ENCODE measurements at places on chromosomes 7 and 10. TPM values are rescaled to one million over a fixed set of nuclear protein-coding genes. Genes with fewer than 3 reads are reported as not detected.

- H3K4me3 ChIP-seq = no peak overlapping the region
- peaks cover 63% of the 10 kb centered on the region for H3K27me3 ChIP-seq
- H3K27ac ChIP-seq = no peak overlapping the region
- H3K4me1 ChIP-seq = no peaks in the 10 kb centered on the region
Observed at GRCh38 chr10:70920519-70920918, 32.2 kb upstream of the PCBD1 start.

GRCh38 chr10:15439341-15439842 lies 68.3 kb upstream of the FAM171A1 start:
- H3K36me3 ChIP-seq = no peaks in the 10 kb centered on the region
- H3K27me3 ChIP-seq = peaks cover 10% of the 10 kb centered on the region
- H3K4me3 ChIP-seq = peak overlapping the region; percentile 66
- peaks cover 23% of the 10 kb centered on the region for H3K4me1 ChIP-seq

DNA sequence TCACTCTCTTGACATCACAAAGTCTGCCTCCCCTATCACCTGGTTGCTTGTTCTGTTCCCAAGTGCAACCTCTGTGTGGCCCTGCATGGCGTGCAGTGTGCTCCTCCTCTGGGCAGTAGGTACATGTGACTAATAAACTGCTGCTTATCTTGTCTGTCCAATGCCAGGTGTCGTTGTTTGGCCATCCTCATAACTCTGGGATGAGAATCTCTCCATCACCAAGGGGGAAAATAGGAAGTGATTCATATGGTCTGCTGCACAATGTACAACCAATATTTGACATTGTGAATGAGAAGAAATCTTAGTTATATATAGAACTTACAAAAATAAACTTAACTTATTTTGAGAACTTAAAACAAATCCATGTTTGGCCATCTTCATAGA lies 135.2 kb downstream of the INHBA start:
- H3K27me3 ChIP-seq = no peaks in the 10 kb centered on the region
- no peaks in the 10 kb centered on the region for H3K4me1 ChIP-seq
- DNase-seq = no peak
- no peak overlapping the region for H3K27ac ChIP-seq
- no peaks in the 10 kb centered on the region for H3K36me3 ChIP-seq

- H3K4me1 ChIP-seq = no peaks in the 10 kb centered on the region
- no peaks in the 10 kb centered on the region for H3K36me3 ChIP-seq
- H3K27me3 ChIP-seq = 0 out of 2 replicates have a peak, but pooled peaks cover 1% of the 10 kb centered on the region
- H3K4me3 ChIP-seq = no peak overlapping the region
- DNase-seq = no peak
Observed at GRCh38 chr10:54576541-54576940, 224.5 kb downstream of the PCDH15 start.

- no peak overlapping the region for H3K27ac ChIP-seq
- H3K4me1 ChIP-seq = peaks cover 38% of the 10 kb centered on the region
- no peak for DNase-seq
- no peak overlapping the region for H3K4me3 ChIP-seq
- H3K36me3 ChIP-seq = peaks cover 2% of the 10 kb centered on the region
Observed at GRCh38 chr10:60958892-60959601, 15.1 kb upstream of the RHOBTB1 start.

DNA sequence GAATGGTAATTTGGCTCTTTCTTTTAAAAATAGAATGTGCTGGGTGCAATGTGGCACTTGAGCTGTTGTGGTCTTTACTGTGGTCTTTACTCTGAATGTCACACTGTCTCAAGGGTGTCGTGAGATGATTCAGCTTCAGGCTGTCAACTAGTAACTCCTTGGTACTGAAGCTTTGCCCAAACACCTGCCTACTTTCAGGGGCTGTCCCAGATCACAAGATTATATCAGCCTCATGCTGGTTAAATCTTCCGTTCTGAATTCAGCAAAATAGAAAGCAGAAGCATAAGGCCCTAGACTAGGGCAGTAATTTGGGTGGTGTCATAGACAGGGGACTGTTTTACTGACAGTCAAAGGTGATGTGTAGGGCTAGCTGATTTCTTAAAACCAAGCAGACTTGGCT lies 110.9 kb downstream of the BAMBI start:
- peaks cover 20% of the 10 kb centered on the region for H3K4me1 ChIP-seq
- no peaks in the 10 kb centered on the region for H3K36me3 ChIP-seq
- peaks cover 10% of the 10 kb centered on the region for H3K27me3 ChIP-seq
- H3K4me3 ChIP-seq = no peak overlapping the region
- no peak overlapping the region for H3K27ac ChIP-seq
- no peak for DNase-seq

- H3K36me3 ChIP-seq = no peaks in the 10 kb centered on the region
- no peak overlapping the region for H3K4me3 ChIP-seq
Observed at GRCh38 chr10:33235251-33235884, 99.1 kb downstream of the NRP1 start.

DNA sequence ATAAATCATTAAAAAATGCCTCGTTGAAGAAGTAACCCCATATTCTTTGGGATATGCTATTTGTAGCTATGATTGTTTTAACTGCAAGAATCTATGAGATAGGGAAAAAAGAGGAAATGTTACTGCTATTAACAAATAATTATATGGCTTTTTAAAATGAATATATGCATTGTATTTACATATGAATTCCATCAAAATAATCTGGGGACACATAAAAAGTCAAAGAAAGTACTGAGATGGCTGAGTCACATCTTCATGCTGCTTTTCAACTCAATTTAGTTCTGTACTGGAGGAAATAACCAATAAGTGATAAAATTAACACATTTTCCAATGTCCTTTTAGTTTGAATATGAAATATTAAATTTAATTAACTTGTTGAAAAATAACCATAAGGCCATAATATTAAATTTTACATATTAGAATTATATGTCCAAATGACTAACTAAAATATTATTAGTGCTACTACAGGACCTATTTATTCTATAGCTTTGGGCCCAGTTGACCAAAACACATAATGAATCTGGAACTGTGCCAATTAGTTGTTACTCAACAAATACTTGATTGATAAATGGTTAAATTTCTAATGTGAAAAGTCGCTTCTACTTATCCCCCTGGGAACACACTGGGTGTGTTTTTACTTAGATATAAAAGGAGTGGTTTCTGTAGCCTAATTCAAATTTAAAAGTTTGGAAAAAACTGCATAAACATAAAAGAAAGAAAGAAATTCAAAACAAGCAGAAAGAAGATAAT lies 214.6 kb upstream of the PFKP start:
- no peak overlapping the region for H3K4me3 ChIP-seq
- no peak for DNase-seq
- H3K27me3 ChIP-seq = no peaks in the 10 kb centered on the region
- H3K4me1 ChIP-seq = no peaks in the 10 kb centered on the region
- no peak overlapping the region for H3K27ac ChIP-seq

DNA sequence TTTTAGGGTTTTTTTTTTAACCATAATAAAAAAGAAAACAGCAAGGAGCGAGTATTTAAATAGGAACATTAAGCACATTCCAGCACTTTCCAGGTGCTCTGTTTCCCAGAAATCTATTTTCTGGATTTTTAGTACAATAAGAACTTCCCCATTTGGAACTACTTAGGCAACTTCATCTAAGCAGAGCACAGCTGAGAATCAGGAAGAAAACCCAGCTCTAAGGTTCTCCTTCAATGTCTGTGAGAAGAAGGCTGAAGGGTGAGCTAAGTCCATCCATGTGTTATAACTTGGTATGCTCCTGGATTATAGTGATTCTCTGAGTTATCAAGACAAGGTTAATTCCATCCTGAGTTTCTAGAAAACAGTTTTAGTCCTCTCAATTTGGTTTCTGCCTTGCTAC lies 181.9 kb downstream of the CYP26A1 start:
- H3K27ac ChIP-seq = no peak overlapping the region
- no peaks in the 10 kb centered on the region for H3K27me3 ChIP-seq
- DNase-seq = no peak
- H3K36me3 ChIP-seq = no peaks in the 10 kb centered on the region
- H3K4me1 ChIP-seq = peaks cover 37% of the 10 kb centered on the region

- H3K4me1 ChIP-seq = no peaks in the 10 kb centered on the region
- no peaks in the 10 kb centered on the region for H3K36me3 ChIP-seq
- no peak for DNase-seq
- H3K27me3 ChIP-seq = no peaks in the 10 kb centered on the region
- no peak overlapping the region for H3K4me3 ChIP-seq
- H3K27ac ChIP-seq = no peak overlapping the region
Observed at GRCh38 chr10:10133281-10133680, 884.4 kb upstream of the CELF2 start.

GRCh38 chr7:50321487-50322067 lies 17.1 kb downstream of the IKZF1 start:
- no peaks in the 10 kb centered on the region for H3K4me1 ChIP-seq
- no peaks in the 10 kb centered on the region for H3K36me3 ChIP-seq
- no peak overlapping the region for H3K4me3 ChIP-seq
- peaks cover 8% of the 10 kb centered on the region for H3K27me3 ChIP-seq
- no peak for DNase-seq
- no peak overlapping the region for H3K27ac ChIP-seq

DNA sequence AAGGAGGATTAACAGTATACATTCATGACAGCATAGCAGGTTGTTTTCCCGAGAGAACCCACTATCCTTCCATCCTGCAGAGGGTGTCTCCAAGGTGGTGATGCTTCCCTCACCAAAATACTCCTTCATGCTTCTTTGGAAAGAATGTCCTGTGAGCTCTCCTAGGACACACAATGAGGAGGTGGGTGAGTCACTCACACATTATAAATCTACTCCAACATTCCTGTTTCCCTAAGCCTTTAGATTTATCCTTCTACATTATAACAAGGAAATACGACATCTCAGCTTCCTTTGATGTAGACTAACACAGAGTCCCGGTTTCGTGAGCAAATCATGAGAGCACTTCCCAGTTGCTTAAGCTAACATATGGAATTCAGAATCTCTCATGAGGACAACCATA lies 689.7 kb upstream of the CELF2 start:
- DNase-seq = no peak
- no peaks in the 10 kb centered on the region for H3K36me3 ChIP-seq
- no peaks in the 10 kb centered on the region for H3K4me1 ChIP-seq
- H3K4me3 ChIP-seq = no peak overlapping the region
- no peak overlapping the region for H3K27ac ChIP-seq

DNA sequence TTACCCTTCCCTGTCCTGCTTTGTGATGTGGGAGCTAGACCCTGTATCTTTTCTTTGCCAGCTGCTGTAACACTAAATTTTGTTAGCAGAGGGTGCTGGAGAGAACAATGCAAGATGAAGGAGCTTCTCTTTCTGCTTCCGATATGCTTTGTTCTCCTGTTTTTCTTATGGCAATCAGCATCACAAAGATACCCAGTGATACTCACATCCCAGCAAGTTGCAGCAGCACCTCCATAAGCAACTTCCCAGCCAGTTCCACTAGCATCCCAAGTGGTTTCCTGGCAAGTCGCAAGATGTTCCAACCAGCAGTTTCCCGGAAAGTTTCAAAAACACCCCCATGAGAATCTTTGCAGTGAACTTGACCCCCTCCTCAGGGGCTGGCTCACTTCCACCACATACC lies 148.6 kb downstream of the IMMP2L start:
- H3K4me3 ChIP-seq = no peak overlapping the region
- no peak for DNase-seq
- H3K27ac ChIP-seq = no peak overlapping the region
- H3K27me3 ChIP-seq = no peaks in the 10 kb centered on the region

- H3K4me3 ChIP-seq = no peak overlapping the region
- DNase-seq = peak; percentile 41
Observed at GRCh38 chr10:110354322-110354766, 49.6 kb upstream of the SMNDC1 start.

- no peaks in the 10 kb centered on the region for H3K4me1 ChIP-seq
- no peak overlapping the region for H3K27ac ChIP-seq
- no peaks in the 10 kb centered on the region for H3K36me3 ChIP-seq
- no peaks in the 10 kb centered on the region for H3K27me3 ChIP-seq
Observed at GRCh38 chr7:81719865-81720264, 50.0 kb downstream of the HGF start.

DNA sequence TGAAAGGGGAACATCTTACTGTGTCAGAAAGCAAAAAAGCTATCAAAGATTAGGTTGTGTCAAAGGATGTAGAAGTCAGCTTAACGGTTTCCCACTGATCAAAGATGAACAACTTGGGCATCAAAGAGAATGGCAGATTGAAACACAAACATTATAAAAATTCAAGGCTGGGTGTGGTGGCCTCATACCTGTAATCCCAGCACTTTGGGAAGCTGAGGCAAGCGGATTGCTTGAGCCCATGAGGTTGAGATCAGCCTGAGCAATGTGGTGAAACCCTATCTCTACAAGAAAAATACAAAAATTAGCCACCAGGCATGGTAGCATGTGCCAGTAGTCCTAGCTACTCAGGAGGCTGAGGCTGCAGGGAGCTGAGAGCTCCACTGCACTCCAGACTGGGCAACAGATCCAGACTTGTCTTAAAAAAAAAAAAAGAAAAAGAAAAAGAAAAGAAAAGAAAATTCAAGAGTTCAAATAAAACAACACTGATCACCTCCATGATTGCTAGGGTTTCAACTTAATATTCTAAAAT lies 34.5 kb downstream of the RTKN2 start:
- no peaks in the 10 kb centered on the region for H3K4me1 ChIP-seq
- no peak for DNase-seq
- no peak overlapping the region for H3K4me3 ChIP-seq
- no peaks in the 10 kb centered on the region for H3K27me3 ChIP-seq
- H3K27ac ChIP-seq = no peak overlapping the region

- H3K4me1 ChIP-seq = peaks cover 7% of the 10 kb centered on the region
- H3K4me3 ChIP-seq = no peak overlapping the region
- no peaks in the 10 kb centered on the region for H3K27me3 ChIP-seq
Observed at GRCh38 chr7:115125750-115126149, 203.9 kb downstream of the MDFIC start.

DNA sequence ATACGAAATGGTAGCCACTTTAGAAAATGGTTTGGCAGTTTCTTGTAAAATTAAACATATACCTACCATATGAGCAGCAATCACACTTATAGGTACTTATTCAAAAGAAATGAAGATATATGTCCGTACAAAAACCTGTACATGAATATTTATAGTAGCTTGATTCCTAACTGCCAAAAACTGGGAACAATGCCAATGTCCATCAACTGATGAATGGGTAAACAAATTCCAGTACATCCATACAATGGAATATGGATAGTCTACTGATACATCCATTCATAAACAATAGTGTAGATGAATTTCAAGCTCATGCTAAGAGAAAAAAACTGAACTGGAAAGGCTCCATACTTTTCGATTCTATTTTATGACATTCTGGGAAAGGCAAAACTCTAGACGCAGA lies 68.5 kb downstream of the AGK start:
- H3K27ac ChIP-seq = no peak overlapping the region
- DNase-seq = no peak
- H3K27me3 ChIP-seq = no peaks in the 10 kb centered on the region
- no peak overlapping the region for H3K4me3 ChIP-seq

GRCh38 chr10:26890956-26891355 lies 30.2 kb upstream of the ABI1 start:
- no peak overlapping the region for H3K4me3 ChIP-seq
- H3K27ac ChIP-seq = no peak overlapping the region
- no peaks in the 10 kb centered on the region for H3K36me3 ChIP-seq
- DNase-seq = peak; percentile 72
- H3K4me1 ChIP-seq = no peaks in the 10 kb centered on the region
- no peaks in the 10 kb centered on the region for H3K27me3 ChIP-seq

- H3K4me1 ChIP-seq = peaks cover 13% of the 10 kb centered on the region
- DNase-seq = peak; percentile 41
- H3K4me3 ChIP-seq = peak within 1 kb of the TSS; percentile 22
- H3K27ac ChIP-seq = no peak within 1 kb of the TSS
Observed at GRCh38 chr10:22927661-22928403, at the start of gene ARMC3. Gene ARMC3 (plus strand): TSS chr10:22928053. CDS start chr10:22931997, 3,944 bp downstream.

The SFTPA1 gene
- not detected for total RNA-seq

The KIAA1217 gene
- 10.9 TPM for total RNA-seq

The PRLHR gene
- not detected for total RNA-seq

The OR2F2 gene
- total RNA-seq = not detected

The CCZ1 gene
- total RNA-seq = 66.7 TPM

The GOLGA7B gene
- total RNA-seq = not detected

The NAT16 gene
- total RNA-seq = not detected

The ZNHIT1 gene
- total RNA-seq = 64.5 TPM

The ADGRA1 gene
- not detected for total RNA-seq

The NME8 gene
- not detected for total RNA-seq

The ORAI2 gene
- 6.0 TPM for total RNA-seq
